ENCODE measurements at places on chromosomes 6 and 20. TPM values are rescaled to one million over a fixed set of nuclear protein-coding genes. Genes with fewer than 3 reads are reported as not detected.

The TRIM10 gene
- not detected for polyA plus RNA-seq

The PGC gene
- polyA plus RNA-seq: not detected

The CRISP3 gene
- polyA plus RNA-seq: 0.65 TPM

The STMND1 gene
- not detected for polyA plus RNA-seq

The CLPSL2 gene
- not detected for polyA plus RNA-seq

The FAM83D gene
- 27.1 TPM for polyA plus RNA-seq

The KIZ gene
- polyA plus RNA-seq: 38.1 TPM

The UBE2C gene
- polyA plus RNA-seq: 2.2 TPM

The CCN6 gene
- polyA plus RNA-seq: not detected

The BEND6 gene
- polyA plus RNA-seq: 3.3 TPM

The FAM217A gene
- polyA plus RNA-seq: not detected

The TMEM244 gene
- not detected for polyA plus RNA-seq

The MPIG6B gene
- 0.62 TPM for polyA plus RNA-seq

The GRM1 gene
- 0.01 TPM for polyA plus RNA-seq

The YTHDF1 gene
- polyA plus RNA-seq: 24.0 TPM

The SCRT2 gene
- not detected for polyA plus RNA-seq

The ZNF165 gene
- 0.90 TPM for polyA plus RNA-seq

The BPIFB1 gene
- polyA plus RNA-seq: not detected

The RNF39 gene
- polyA plus RNA-seq: 0.73 TPM

The TMEM170B gene
- 2.7 TPM for polyA plus RNA-seq

The BPIFA1 gene
- polyA plus RNA-seq: not detected

The KCNK17 gene
- polyA plus RNA-seq: 0.52 TPM

The PRPH2 gene
- polyA plus RNA-seq: 1.1 TPM

The C6orf163 gene
- polyA plus RNA-seq: 0.47 TPM

The KHDC1L gene
- polyA plus RNA-seq: not detected

The CRISP1 gene
- not detected for polyA plus RNA-seq

The NKX2-2 gene
- not detected for polyA plus RNA-seq

The RBM39 gene
- 183 TPM for polyA plus RNA-seq

The SLC22A2 gene
- 0.05 TPM for polyA plus RNA-seq

The MEP1A gene
- not detected for polyA plus RNA-seq

The PPP1R14C gene
- 0.08 TPM for polyA plus RNA-seq

Data from urinary bladder (tissue), 4 donors.